Endodermal cell (in vitro differentiated cells): ENCODE measurements at places on chromosomes 6 and 20. TPM values are rescaled to one million over a fixed set of nuclear protein-coding genes. Genes with fewer than 3 reads are reported as not detected.

GRCh38 chr20:24381886-24382285 lies 87.5 kb upstream of the SYNDIG1 start:
- no peak for DNase-seq

GRCh38 chr6:34813028-34813713 lies 21.3 kb downstream of the BLTP3A start:
- no peak for DNase-seq

DNA sequence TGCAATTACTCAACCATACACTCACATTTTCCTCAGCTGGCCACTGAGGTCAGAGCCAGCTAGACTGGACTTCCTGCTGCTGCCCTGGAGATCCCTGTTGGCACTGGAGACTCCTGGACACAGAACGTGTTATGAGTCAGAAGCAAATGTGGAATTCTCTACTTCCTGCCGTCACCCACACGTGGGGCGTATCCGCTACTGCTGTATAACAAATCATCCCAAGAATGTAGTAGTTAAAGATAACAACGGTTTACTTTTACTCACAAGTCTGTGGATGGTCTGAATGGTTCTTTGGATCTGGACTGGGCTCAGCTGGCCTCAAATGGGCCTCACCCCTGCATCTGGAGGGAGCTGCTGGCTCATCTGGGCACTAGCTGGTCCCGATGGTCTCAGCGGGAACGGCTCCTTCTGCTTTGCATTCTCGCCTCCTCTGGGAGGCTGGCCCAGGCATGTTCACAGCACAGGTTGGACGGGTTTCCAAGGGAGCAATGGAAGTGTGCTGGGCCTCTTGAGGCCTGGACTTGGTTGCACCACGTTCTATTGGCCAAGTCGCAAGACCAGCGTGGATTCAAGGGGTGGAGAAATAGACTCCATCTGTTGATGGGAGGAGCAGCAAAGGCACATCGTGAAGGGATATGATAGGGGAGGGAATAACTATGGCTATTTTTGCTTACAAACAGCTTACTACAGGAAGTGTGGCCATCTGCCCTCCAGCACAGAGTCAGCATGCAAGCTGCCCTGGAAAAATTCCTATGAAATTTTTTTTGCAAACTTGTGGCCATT lies 118.5 kb downstream of the SNX5 start:
- DNase-seq: no peak

The SIRPB2 gene
- not detected in 3 replicates for total RNA-seq
